Activated naive CD8-positive, alpha-beta T cell treated with anti-CD3 and anti-CD28 coated beads, Interleukin-2, amount 10 ng/mL, durations not matched to agents 7 days and 5 days (primary cell): ENCODE measurements at places on chromosomes 16 and 17. TPM values are rescaled to one million over a fixed set of nuclear protein-coding genes. Genes with fewer than 3 reads are reported as not detected.

DNA sequence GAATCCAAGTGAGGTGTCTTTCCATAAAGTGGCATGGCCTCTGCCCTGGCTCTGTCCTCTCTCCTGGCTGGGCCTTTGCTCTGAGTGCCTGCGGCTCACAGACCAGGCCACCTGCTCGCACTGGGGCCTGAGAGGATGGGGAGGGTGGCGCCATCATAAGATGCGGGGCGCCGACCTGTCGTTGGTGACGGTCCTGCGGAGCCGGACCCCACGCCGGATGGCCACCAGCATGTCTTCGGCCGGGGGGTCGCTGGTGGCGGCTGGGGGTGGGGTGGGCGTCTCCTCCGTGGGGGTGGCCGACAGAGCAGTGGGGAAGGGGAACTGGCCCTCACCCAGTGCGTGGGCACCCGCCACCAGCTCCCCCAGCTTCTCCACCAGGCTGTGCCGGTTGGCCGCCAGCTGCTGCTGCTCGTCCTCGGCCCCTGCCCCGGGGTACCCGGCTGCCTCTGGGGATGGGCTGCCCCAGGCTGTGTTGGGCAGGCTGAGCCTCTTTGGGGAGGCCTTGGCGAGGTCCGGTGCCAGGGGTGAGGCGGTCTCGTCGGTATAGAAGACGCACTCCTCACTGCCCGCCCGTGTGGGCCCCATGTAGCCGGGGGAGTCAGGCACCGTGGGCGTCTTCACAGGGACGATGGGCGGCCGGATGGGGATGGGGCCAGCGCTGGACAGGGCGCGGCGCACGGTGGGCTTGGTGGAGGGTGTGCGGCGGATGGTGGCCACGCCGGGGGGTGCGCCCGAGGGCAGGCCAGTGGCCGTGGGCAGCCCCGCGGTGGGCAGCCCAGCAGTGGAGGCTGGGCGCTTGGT, 17.4 kb downstream of the IL34 start:
- H3K4me3 ChIP-seq = no peak overlapping the region
- DNase-seq = no peak

GRCh38 chr17:35088356-35088880, 24.9 kb upstream of the RFFL start:
- H3K4me1 ChIP-seq = peaks cover 24% of the 10 kb centered on the region
- no peak for DNase-seq
- no peaks in the 10 kb centered on the region for H3K27me3 ChIP-seq
- peak overlapping the region; percentile 85 for H3K4me3 ChIP-seq
- H3K27ac ChIP-seq = peak overlapping the region; percentile 83

- no peaks in the 10 kb centered on the region for H3K4me1 ChIP-seq
- H3K27me3 ChIP-seq = no peaks in the 10 kb centered on the region
- H3K4me3 ChIP-seq = no peak overlapping the region
- H3K27ac ChIP-seq = no peak overlapping the region
- H3K36me3 ChIP-seq = no peaks in the 10 kb centered on the region
Measured at GRCh38 chr17:79915850-79916430, 76.7 kb upstream of the CBX4 start.

- no peak overlapping the region for H3K27ac ChIP-seq
- peaks cover 14% of the 10 kb centered on the region for H3K36me3 ChIP-seq
- H3K27me3 ChIP-seq = no peaks in the 10 kb centered on the region
- DNase-seq = no peak
- H3K4me1 ChIP-seq = peaks cover 1% of the 10 kb centered on the region
Measured at GRCh38 chr17:47813512-47814031, 8.0 kb downstream of the OSBPL7 start.

Gene GPR179
- 0.06 TPM for total RNA-seq

GRCh38 chr17:17082878-17083277, 40.6 kb downstream of the MPRIP start:
- H3K27me3 ChIP-seq = no peaks in the 10 kb centered on the region
- peak overlapping the region; percentile 37 for H3K27ac ChIP-seq
- H3K36me3 ChIP-seq = peaks cover 5% of the 10 kb centered on the region
- no peak overlapping the region for H3K4me3 ChIP-seq
- DNase-seq = no peak
